Umbilical cord (tissue), 2 donors: ENCODE measurements at places on chromosomes 13 and 19.

GRCh38 chr13:110643324-110643723 is 28.0 kb downstream of the NAXD start:
- no peak for DNase-seq

- no peak for DNase-seq
These were observed 2.0 kb downstream of the SLC8A2 start for GRCh38 chr19:47469719-47470118.

- no peak for DNase-seq
These were observed 33.3 kb upstream of the SPACA7 start for GRCh38 chr13:112342841-112343361.

GRCh38 chr19:1266916-1267476 is 2.1 kb upstream of the CIRBP start:
- no peak for DNase-seq

DNA sequence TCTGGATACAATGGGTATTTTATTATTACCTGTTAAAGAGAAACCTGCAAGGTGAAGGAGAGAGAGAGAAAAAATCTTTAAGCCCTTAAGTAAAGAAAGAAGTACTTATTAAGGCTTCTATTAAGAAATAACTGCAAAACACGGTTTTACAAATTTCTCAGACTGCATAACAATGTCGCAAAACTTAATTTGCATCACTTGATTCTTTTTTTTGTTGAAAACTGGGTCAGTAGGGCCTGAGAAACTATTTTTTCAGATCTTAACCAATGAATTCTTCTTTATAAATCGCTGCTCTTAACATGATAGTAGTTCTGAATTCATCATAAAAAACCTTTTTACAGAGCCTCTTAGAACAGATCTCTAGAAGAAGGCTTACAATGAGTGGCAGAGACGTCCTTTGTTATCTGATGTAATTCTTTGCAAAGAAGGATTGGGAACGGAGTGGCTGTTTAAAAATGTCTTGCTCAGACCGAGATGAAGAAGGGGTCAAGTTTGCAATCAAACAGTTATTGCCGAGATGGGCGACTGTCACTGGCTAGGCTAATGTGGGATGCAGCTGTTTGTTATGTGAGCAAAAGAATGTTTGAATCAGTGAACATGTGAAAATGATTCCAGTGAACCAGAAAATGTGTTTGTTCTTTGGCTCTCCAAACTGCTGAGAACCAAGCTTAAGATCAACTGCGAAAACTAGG is 76.3 kb downstream of the ZNF536 start:
- peak; percentile 11 for DNase-seq

DNA sequence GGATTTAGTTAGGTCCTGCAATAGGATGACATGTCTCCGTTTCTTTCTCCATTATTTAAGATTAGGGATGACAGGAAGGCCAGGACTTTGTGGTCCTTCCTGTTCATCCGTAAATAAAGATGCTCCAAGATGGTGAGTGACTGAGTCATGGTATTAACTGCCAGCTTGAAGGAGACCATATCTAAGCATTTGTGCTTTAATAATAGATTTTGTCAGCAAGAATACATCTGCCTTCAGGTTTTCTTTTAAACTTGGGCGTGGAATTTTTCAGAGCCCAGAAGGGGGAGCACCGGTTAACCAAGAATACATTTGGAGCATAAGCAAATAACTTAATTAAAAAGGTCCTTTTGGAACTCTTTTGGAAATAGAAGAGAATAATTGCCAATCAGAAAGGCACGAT is 68.2 kb downstream of the ARHGAP35 start:
- no peak for DNase-seq

GRCh38 chr13:106117035-106117434 is 418.4 kb downstream of the EFNB2 start:
- DNase-seq: peak; percentile 25

DNA sequence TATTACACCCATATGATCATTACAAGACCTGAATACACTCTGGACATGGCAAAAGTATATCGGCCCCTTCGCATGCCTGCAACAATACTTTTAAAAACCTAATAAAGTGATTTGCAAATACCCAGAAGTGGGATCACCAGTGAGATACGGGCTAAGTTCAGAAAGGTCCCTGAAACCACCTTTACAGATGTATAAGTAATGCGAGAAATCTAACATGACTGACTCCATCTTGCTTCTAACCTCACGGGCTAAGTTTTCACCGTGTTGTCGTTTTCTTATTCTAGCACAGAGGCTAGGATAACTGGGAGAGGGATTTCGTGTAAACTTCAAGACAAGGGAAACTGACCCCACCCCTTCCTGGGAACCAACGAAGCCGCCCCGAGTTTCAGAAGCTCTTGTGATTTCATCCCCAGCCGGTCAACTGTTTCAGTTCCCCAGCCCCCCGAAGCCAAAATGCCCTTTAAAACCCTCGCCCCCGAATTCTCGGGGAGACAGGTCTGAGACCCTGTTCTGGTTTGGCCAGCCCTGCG is 703 bp downstream of the NEK3 start:
- DNase-seq: peak; percentile 69

GRCh38 chr13:113723410-113724015 is 35.5 kb upstream of the TMEM255B start:
- no peak for DNase-seq

- no peak for DNase-seq
These were observed 214.7 kb downstream of the VWA8 start for GRCh38 chr13:41746259-41746658.

GRCh38 chr13:34004676-34005075 is 186.7 kb downstream of the RFC3 start:
- DNase-seq: no peak

DNA sequence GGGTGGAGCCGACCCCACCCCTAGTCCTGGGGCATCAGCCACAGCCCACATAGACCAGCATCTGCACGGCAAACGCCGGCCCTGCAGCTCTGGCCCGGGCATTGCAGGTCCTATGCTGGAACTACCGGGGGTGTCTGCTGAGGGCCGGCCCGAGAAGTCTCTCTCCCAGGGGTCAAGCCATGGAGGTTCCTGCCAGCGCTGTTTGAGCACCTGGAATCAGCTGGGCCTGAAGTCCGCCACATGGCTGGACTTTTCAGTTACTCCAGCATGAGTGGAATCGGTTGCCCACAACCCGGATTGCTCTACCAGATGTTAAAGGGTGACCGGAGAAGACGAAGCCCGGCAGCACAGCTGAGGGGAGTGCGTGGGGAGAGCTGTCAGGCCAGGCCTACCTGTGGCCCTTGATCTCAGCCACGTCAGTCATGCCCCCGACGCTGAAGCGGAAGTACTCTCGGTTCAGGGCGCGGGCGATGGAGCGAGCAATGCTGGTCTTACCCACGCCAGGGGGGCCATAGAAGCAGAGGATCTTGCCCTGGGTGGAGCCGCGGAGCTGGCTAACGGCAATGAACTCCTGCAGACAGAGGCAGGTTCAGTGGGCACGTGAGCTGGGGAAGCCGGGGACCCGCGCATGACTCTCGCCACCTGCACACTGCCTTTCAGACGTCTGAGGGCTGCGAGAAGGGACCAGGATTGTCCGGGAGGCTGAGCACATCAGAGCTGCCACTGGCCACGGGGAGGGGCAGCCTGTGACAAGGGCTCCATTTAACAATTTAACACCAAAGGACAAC is 8.7 kb downstream of the RPL36 start:
- DNase-seq: no peak

GRCh38 chr13:29473166-29473565 is 122.3 kb downstream of the SLC7A1 start:
- DNase-seq: no peak

DNA sequence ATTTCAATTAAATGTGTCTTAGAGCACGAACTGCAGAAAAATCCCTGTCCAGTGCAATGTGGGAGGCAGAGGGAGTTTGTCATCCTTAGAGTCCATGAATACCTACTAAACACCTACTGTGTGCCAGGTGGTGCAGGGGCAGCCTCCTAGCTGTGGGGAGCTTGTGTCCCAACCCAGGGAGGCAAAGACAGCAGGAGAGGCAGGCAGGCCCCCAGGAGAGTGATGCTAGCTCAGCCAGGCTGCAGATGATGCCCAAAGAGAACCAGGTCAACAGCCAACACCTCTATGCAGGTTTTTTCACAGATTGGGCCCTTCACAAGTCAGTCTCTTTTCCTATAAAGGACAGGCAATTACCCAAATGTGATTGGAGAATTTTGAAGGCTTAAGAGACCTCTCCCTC is 108.2 kb upstream of the UQCRFS1 start:
- DNase-seq: no peak

DNA sequence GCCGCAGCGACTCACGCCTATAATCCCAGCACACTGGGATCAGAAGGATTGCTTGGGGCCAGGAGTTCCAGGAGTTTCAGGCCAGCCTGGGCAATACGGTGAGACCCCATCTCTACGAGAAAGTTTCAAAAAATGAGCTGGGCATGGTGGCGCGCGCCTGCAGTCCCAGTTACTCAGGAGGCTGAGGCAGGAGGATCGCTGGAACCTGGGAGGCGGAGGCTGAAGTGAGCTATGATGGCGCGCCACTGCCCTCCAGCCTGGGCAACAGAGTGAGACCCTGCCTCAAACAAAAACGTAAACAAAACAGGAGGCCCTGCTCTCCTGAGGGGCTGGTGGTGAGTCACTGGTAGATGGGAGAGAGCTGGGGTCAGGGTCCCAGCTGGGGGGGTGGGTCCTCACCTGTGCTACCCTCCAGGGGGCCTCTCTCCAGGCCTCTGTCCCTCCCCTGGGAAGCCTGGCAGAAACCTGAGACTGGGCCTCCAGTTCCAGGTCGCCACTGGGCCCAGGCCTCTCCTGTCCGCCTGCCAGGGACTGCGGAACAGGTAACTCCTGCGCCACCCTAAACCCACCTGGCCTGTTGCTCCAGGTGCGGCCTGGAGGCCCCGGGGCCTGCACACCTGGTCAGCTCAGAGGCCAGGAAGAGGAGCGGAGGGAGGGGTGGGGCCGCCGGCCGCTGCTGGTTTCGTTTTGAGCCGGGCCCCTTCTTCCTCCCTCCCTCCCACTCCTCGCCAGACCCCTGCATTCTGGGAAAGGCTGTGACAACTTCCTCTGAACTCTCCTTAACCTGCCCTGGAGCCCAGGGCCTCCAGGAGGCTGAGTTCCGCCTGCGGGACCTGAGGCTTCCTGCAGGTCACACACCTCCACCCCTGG is 17.2 kb upstream of the ZBTB7A start:
- no peak for DNase-seq

DNA sequence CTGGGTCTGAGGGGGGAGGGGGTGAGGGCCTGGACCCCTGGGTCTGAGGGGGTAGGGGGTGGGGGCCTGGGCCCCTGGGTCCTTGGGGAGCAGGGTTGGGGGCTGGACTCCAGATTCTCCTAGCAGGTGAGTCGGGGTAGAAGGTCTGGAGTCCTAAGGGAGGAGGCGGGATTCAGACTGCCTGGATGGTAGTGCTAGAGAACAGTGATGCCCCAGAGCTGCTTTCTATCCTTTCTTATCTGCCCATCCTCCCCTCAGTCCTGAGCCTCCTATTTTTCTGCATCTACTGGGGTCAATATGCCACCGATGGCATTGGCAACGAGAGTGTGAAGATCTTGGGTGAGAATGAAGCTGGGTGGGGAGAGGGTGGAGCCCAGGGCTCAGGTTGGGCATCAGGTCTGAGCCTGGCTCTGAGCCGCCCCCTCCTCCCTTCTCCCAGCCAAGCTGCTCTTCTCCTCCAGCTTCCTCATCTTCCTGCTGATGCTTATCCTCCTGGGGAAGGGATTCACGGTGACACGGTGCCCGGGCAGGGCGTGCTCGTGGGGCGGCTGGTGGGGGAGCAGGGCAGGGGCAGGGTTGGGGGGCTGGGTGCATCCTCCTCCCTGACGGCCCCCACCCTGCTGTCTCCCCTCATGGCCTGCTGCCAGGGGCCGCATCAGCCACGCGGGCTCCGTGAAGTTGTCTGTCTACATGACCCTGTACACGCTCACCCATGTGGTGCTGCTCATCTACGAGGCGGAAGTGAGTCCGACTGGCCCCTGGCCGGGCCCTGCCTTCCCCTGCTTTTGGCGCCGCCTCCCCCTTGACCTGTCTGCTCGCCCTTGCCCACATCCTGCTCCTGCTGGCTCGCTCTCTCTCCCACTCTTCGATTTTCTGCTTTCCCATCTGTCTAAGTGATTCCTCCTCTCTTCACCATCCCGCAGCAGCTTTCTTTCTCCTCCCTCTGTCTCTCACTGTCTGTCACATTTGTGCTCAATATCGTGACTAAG is 3.4 kb downstream of the TMEM145 start:
- DNase-seq: no peak

DNA sequence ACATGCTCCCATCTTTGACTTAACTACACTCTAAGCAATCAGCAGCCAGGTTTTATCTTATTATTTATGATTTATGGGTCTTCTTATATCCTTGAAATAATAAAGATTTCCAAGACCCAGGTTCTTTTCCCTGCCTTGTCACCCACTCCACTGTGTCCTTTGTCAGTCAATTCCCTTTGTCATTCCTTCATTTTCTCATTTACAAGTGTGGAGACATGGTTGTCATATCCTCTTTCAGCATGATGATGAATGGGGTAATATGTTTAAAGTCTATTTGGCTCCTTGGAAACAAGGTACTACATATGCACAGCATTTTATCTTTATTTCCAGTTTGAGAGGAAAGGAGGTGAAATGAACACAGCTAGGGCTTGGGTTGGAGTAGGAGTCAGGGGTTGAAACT is 521.8 kb downstream of the LMO7 start:
- DNase-seq: no peak

DNA sequence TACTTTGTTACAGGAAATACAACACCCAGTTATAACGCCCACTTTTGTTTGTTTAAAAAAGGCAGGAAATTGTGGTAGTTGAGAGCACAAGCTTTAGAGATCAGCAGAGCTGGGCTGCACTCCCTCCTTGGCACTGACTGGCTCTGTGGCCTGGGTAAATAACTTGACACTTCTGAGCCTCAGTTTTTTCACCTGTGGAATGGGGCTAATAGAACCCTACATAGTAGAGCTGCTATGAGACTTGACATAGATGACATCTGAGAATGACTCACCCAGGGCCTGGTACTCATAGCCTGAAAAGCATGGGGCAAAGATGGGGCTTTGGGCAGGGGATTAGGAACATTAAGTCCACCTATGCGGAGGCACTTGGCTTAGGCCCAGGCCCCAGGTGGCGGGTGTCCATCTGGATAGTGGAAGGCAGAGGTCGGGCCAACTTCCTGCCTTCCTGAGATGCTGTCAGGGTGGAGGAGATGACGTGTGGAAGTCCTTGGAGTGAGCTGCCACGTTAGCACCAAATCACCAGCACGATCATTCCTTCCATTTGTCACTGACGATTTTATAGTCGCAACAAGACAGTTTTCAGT is 159.1 kb downstream of the KATNAL1 start:
- no peak for DNase-seq

DNA sequence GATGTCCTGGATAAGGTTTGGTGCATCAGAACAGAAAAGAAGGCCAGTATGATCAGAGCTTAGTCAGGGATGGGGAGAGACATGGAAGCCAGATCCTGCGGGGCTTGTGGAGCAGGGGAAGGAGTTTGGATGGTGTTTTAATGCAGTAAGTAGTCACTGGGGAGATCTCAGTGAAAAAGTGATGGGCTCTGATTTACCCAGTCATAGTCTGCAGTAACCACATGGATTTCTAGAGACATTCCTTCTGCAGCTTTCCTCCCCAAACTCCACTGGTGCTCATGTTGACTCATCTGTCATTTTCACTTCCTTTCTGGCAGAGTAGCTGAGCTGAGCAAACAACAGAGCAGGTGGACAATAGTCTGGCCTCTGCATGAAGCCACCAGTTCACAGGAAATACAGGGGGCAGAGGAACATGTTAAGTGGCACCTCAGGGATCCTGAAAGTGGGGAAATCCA is 144.1 kb downstream of the DPF1 start:
- DNase-seq: no peak
